ENCODE measurements at places on chromosomes 11 and 22.

DNA sequence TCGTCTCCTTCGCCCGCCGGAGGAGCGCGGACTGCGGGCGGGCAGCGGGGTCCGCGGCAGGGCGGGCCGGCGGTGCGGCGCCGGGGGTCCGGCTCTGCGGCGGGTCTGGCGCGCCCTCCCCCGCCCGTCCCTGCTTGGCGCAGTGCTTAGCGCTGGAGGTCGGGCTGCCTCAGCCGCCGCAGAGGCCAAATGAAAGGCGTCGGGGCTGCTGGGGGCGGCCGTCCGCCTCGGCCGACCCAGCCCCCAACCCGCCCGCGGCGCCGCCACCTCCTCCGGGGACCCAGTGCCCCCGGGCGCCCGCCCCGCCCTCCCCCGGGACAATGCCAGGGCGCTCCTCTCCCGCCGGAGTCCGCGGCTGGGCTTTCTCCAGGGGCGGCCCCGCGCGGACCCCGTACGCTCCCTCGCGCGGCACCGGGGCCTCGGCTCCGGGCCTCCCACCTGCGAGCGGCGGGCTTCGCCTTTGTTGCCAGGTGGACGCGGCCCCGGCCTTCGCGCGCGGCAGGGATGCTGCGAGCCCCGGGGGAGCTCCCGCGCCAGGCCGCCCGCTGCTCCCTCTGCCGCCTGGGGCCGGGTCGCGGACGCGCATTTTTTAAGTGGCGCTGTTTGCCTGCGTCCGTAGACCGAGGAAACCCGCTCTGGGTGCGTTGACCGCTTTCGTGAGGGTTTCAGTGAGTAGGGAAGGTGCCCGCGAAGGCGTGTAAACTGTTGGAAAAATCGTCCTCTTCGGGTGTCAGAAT is 583 bp downstream of the APLP2 start:
- DNase-seq: no peak

DNA sequence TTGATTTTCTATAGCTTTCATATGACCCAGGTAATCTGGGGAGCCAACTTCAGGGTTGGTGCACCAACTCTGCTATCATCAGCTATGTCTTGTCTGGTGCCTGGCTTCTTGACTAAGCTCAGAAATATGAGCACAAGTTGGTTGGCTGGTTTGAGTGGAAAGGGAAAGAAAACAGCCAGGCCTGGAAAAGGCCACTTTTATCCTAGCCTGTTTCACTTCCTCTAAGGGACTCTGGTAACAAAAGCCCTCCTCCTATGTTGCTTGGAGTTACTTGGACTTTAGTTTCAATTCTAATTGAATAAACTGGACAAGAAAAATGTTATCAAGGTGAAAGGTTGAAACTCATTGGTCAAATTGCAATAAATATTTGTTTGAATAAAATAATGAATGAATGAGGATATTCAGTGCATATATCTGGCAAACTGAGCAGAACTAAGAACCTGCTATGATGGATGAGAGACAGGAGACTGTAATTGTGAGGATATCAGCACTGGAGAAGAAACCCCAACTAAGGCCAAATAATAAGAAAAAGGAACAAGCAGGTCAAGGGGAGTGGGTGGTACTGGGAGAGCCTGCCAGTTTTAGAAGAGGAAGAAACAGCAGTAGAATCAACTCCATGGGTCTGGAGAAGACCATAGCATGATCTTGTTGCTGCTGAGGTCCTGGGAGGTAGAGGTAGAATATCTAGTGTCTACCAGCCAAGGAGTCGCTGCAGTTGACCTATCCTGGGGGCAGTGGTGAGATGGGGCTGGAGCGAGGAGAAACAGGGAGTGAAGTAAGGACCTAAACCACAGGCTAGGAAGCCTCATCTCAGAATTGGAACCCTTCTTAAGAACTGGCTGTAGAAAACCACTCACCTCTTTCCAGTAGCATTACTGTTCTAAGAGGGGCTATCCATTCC is 8.2 kb downstream of the ROBO4 start:
- no peak for DNase-seq

DNA sequence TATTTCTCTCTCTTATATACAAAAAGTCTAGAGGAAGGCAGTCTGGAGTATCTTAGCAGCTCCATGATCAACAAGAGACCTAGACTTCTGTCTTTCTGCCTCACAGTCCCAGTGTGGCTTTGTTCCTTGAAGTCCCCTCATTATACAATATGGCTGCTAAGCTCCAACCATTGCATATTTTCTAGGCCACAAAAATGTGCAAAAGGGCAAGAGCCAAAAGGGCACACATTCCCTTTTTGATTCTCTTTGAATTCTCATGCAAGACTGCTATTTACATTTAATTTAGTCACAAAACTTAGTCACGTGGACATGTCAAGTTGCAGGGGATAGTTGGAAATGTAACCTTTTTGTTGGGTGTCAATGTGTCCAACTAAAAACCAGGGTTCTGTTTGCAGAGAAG is 64.2 kb upstream of the OLFML1 start:
- DNase-seq: no peak

- no peak for DNase-seq
Measured at GRCh38 chr11:120931057-120931779, 92.7 kb upstream of the TBCEL start.

DNA sequence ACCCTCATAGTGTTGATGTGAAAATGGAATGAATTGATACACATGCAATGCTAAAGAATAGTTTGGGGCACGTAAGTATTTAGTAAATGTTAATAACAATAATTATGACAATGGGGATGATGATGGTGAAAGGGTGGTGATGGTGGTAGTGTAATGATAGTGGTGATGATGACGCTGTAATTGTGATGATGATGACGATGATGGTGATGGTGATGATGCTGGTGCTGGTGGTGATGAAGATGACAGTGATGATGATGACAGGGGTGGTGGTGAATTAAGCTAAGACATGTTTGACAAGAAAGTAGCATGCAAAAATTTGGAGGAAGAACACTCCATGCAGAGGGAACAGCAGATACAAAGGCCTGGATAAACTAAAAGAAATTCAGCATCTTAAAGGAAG is 364.4 kb upstream of the API5 start:
- no peak for DNase-seq

GRCh38 chr11:128302425-128303186 is 284.8 kb downstream of the ETS1 start:
- no peak for DNase-seq

DNA sequence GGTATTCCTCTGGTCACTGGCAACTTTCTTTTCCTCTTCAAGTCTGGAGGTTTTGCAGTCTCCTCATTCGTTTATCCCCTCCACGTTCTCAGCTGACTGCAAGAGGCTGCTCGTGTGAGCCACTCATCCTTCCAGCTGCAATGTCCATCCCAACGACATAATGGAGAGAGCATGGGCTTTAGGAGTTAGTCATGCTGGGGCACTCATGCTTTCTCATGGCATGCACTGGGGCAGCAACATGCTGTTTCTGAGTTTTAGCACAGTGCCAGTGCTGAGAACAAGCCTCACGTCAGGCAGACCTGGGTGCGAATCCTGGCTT is 7.1 kb downstream of the DCPS start:
- no peak for DNase-seq

- no peak for DNase-seq
Measured at GRCh38 chr11:43933608-43934551, 8.6 kb upstream of the C11orf96 start.

DNA sequence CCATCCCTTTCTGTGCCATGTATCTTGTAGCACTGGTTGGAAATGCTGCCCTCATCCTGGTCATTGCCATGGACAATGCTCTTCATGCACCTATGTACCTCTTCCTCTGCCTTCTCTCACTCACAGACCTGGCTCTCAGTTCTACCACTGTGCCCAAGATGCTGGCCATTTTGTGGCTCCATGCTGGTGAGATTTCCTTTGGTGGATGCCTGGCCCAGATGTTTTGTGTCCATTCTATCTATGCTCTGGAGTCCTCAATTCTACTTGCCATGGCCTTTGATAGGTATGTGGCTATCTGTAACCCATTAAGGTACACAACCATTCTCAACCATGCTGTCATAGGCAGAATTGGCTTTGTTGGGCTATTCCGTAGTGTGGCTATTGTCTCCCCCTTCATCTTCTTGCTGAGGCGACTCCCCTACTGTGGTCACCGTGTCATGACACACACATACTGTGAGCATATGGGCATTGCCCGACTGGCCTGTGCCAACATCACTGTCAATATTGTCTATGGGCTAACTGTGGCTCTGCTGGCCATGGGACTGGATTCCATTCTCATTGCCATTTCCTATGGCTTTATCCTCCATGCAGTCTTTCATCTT is 414 bp downstream of the OR52D1 start:
- DNase-seq: no peak

DNA sequence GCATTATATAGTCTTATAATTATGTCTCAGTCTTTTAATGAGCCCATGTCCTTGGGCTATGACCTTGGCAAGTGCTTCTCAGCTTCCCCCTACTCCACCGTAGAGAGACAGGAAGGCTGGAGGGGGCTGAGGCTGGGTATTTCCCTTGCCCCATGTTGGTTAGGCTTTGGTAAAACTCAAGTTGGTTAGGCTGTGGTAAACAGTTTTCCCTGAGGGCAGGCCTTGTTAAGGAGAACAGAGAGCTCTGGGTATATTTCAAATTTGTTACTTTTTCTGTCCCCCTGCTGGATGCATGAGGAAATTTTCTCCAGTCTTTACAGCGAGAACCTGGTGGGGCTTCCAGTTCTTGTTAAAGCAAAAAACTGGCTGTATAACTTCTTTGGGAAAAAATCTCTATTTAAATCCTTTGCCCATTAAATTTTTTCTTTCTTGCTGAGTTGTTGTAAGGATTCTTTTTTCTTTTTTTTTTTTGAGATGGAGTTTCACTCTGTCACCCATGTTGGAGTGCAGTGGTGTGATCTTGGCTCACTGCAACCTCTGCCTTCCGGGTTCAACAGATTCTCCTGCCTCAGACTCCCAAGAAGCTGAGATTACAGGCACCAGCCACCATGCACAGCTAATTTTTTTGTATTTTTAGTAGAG is 12.2 kb upstream of the DCHS1 start:
- no peak for DNase-seq

GRCh38 chr11:46256540-46257001 is 20.9 kb upstream of the CREB3L1 start:
- DNase-seq: no peak

GRCh38 chr11:62925745-62926679 is 4.8 kb upstream of the CHRM1 start:
- DNase-seq: no peak
